Breast epithelium (tissue), 4 donors: ENCODE measurements at places on chromosomes 1 and 21. TPM values are rescaled to one million over a fixed set of nuclear protein-coding genes. Genes with fewer than 3 reads are reported as not detected.

DNA sequence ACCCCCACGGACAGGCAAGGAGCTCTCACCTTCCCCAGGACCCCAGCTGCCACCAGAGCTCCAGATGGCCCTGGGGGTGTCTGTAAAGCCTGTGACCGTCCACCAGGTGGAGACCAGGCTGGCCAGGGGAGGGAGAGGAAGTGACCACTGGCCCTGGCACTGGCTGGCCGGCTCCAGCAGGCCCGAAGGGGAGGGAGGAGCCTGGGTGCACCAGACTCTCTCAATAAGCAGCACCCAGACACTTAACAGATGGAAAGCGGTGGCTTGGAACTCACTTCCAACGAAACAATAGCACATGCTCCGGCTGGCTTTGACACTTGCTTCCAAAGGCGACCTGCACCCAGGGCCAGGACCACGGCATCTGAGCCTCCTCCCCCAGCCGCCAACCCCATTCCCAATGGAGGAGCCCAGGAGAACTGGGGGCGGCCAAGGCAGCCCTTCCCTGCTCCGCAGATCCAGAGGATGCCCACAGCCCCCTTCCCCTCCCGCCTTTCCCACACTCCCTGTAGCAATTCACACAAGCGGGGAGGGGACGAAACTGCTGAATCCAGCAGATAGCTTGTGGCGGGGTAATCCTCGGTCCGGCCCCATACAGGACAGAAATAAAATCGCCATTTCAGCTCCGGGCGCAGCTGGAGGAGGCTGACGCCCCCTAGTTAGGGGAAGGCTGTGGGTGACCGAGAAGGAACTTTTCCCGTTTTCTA, 742 bp upstream of the PDE9A start:
- DNase-seq, result no peak

DNA sequence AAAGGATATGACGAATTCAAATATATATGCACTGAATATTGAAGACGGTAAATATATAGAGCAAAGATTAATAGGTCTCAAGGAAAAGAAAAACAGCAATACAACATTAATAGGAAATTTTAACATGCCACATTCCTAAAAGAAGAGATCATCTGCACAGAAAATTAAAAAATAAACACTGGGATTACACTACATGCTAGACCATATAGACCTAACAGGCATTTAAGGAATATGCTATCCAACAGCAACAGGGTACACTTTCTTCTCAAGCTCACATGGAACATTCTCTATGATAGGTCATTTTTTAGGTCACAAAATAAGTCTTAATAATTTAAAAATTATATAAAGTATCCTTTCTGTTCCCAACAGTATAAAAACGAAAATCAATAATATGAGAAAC, 1038.3 kb downstream of the KCNT2 start:
- no peak for DNase-seq

DNA sequence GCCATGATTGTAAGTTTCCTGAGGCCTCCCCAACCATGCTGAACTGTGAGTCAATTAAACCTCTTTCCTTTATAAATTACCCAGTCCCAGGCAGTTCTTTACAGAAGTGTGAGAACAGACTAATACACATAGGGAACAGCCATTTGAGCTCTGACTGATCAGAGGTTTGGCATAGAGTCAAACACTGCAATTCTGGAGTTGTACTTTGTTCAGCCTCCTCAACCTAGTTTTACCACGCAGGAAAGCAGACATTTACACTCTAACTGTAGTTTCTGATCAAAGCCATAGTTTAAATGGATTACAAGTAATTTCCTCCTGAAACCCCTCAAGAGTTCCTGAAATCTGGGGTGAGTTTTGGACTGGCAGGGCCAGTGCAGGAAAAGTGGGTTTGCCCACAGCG, 218.2 kb downstream of the TNR start:
- DNase-seq, result no peak

- DNase-seq, result no peak
These were observed 3.4 kb downstream of the TNFRSF25 start for GRCh38 chr1:6462412-6463119.

DNA sequence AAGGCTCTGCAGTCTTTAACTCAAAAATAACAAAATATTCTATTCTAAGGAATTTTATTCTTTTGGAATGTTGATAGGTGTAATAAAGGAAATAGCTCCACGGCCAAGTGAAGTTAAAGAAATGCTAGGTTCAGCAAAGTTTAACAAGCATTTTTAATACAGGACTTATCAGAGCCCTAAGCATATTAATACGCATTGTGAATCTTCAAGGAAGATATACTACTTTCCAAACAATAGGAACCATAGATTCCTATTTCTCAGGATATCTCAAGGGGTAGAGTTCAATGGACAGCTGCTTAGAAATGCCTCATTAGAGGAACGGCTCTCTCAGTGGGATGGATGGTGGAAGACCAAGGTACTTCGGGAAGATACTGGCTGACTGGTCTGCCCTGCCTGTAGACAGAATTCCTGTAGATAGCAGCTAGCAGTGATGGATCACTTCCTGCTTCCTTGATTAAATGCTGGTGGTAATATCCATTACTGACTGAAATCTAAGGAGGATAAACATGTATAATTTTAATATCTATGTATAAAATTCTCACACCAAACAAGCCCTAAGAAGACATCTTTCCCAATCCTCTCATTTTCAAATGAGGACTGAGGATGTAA, 8.1 kb upstream of the LRRC8C start:
- DNase-seq, result no peak

DNA sequence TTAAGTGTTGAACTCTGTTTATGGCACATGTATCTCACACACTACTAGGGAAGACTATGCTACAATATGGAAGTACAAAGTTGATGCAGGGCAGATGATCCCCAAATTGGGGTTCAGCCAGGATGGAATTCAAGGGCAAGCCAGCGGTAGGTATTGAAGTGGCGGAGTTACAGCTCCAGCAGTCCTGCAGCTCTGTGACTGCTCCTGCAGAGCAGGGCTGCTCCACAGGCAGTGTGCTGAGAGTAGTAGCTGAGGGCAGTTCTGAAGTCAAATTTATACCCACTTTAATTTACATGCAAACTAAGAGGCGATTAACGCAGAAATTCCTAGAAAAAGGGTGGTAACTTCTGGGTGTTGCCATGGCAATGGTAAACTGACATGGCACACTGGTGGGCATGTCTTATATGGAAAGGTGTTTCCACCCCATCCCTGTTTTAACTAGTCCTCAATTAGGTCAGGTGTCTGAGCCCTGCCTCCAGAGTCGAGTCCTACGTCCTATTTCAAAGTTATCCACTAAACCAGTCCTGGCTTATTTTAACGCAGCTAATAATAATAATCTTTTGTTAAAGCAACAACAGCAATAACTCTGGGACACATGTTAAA, 20.6 kb upstream of the CENPF start:
- DNase-seq, result no peak

DNA sequence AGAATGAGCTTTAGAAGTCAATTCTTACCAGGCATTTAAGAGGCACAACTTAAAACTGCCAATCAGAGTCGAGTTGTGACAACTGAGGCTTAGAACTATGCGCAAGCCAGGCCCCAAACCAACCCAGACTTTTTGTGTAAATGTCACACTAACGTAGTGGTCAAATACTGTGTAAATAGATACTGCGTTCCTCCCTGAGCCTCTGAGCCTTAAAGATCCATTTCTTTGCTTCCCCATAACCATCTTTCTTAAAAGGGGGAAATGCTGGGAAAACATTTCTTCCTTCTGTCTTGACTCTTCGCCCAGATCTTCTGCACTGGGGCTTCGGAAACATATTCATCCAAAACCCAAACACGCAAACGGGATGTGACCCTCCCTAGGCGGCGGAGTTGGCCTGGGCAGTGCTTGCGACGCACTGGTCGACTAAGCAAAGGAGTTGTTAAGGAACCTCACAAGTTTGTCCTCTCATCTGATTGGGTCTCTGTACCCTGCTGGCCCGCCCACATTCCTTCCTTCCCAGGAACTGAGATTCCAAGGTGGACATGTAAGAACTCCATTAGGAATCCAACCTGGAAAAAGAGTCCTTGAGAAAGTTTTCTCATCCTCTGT, 2.6 kb downstream of the ADAMTS5 start:
- peak; percentile 56 for DNase-seq

GRCh38 chr1:67545364-67545763, 115.2 kb upstream of the SERBP1 start:
- DNase-seq, result no peak

DNA sequence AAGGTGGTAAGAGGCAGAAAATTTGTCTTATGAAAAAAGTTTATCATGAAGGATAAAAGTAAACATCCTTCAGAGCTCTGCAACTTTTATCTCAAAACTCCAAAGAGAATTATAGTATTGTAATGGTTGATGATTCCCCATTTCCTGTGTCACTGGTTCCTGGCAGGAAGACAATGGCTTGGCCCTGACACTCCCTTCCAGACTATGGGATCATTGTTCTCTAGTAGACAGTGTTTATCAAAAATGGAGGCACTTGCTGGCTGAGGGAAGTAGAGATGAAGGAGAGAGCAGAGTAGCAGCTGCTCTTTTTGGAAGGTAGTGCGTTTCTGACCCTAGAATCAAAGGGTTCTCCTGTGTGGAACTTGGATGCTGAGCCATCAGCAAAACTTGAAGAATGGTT, 145.9 kb upstream of the ATP1B1 start:
- peak; percentile 43 for DNase-seq

- no peak for DNase-seq
These were observed 26.9 kb upstream of the LRRC3 start for GRCh38 chr21:44428281-44428960.

- no peak for DNase-seq
These were observed 372.1 kb upstream of the B3GALT2 start for GRCh38 chr1:193558491-193559028.

DNA sequence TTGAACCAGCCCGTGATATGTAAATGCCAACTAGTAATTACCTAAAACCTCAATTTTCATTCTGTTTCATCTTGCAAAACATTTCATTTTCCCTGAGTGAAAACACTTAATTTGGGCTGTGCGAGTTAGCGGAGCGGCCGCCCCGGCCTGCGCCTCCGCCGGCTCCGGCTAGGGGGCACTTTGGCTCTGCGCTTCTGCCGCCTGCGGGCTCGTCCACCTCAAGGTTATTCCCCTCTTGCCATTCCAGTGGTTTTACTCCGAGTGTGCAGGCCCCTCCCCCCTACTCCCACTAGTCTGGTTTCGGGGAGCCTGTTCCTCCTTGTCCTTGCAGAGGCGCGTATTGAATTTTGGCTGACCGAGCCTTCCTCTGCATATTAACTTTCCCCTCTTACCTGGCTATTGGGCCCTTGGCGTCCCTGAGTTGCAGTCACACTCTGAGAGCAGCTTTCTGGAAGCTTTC, 55.6 kb downstream of the PEX14 start:
- peak; percentile 78 for DNase-seq

DNA sequence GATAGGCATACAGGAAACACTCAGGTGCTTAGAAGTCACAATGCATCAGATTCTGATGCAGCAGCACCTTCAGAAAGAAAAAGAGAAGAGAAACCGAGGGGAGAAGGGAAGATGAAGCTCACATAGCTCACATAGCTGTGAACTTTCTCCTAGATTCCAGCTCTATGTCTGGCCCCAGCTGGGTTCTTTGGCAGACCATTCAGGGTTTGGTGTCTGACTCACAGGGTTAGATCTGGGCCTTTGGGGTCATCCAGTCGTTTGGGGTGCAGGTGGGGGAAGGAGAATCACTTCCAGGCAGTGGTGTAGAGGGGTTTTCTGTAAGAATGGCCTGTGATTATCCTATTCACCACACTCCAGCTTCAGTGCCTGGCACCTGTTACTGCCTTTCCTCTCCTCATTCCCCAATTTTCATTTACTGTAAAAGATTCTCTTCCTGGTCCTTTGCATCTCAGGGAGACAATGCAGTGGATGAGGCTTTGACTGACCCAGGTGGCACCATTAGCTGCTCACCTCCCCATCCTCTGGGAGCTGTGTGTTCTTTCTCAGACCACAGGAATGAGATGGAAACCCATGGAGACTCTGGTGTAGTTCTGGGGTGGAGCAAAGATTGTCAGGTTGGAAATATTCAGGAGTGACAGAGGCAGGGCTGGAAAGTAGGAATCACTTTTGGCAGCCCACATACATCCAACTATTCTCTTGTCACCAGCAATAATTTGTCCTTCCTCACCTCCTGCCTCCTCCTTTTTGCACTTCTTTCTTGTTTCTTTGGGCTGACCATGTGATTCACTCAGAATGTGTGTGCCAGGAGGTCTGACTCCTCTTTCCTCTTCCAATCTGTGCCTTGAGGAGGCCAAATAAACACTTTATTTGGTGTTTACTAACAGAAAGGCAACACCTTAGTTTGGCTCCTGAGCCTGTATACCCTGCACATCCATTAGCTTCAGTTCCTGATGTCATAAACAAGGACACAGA, 103.3 kb downstream of the PAPPA2 start:
- no peak for DNase-seq

DNA sequence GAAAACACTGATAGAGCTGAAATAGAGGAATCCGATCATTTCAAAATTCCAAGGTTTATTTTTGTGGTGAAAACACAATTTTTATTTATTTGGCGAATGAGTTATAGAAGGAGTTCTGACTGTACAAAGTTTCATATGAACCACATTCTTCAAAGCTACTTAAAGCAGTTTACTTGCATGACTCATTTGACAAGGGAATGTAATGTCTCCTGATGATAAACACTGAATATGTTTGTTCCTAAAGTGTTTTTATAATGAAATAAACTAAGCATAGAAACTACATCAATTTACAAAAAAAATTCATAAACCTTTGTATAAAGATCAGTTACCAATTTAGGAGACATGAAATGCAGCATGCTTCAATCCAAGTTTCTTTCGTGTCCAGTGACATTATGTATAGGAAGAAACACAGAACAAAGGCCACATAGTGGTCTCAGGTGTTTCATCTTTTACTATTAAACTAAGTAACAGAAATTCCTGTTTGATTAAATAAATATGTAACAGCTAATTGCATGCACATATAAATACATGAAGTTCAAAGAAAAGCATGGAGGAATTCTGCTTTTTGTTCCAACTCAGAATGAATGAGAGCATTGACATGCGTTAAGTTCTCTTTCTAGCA, 2.5 kb downstream of the PRKACB start:
- DNase-seq, result no peak

DNA sequence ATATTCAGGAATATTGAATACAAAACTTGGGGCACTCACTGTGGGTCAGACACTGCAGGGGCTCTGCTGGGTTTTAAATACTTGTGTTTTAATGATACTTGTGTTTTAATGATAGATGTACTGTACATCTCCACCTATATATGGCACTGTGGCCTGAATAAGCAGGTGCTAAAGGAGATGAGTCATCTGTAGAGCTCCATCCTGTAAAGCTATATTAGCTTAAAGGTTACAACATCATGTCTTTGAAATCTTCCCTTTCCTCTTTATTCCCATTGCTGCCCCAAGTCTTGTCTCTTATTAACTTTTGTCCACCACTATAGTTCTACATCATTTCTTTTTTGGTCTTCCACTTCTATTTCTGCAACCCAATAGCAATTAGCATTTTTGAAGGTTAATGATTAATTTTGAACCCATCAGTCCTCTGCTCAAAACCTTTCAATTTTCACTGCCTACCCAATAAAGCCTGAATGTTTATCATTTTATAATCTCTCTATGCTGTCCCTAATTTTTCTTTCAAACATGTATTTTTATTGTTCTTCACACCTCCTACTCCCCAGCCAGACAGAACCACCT, 113.3 kb upstream of the PTGFR start:
- no peak for DNase-seq

GRCh38 chr1:40530735-40531380, 579 bp upstream of the ZNF684 start:
- DNase-seq, result no peak

Gene RGS13
- 0.29 TPM for total RNA-seq

Gene F13B
- not detected for total RNA-seq

Gene BATF3
- 7.5 TPM for total RNA-seq

Gene SFN
- total RNA-seq, result 12.1 TPM

Gene FCRL2
- total RNA-seq, result 0.66 TPM

Gene GPR3
- 0.16 TPM for total RNA-seq

Gene EDARADD
- total RNA-seq, result 0.32 TPM

Gene ACTL8
- total RNA-seq, result not detected

Gene AMY1B
- total RNA-seq, result not detected
